ENCODE measurements at places on chromosomes 5 and 9. TPM values are rescaled to one million over a fixed set of nuclear protein-coding genes. Genes with fewer than 3 reads are reported as not detected.

The TTLL11 gene
- total RNA-seq = 8.7 TPM

The OSMR gene
- total RNA-seq = 60.5 TPM

The EIF4E1B gene
- total RNA-seq = not detected

The PCDHGA2 gene
- total RNA-seq = 2.3 TPM

The SPACA9 gene
- total RNA-seq = 3.1 TPM

The IL5 gene
- not detected for total RNA-seq

The KCNMB1 gene
- 0.44 TPM for total RNA-seq

The SOHLH1 gene
- not detected for total RNA-seq

The BARHL1 gene
- not detected for total RNA-seq

The CCL27 gene
- not detected for total RNA-seq

The EIF4EBP3 gene
- total RNA-seq = 25.1 TPM

Measured in subcutaneous adipose tissue (tissue), 4 donors.